ENCODE measurements at places on chromosomes 3 and 15.

DNA sequence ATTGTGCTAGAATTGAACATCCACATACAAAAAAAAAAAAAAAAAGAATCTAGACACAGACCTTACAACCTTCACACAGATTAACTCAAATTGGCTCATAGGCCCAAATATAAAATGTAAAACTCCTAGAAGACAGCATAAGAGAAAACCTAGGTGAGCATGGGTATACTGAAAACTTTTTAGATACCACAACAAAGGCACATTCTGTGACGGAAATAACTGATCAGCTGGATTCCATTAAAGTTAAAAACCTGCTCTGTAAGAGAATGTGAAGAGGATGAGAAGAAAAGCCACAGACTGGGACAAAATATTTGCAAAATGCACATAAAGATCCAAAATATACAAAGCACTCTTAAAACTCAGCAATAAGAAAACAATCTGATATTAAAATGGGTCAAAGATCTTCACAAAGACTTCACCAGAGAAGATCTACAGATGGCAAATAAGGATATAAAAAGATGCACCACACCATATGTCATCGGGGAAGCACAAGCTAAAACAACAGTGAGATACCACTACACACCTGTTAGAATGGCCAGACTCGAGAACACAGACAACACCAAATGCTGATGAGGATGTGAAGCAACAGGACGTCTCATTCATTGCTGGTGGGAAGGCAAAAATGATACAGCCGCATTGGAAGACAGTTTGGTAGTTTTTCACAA is 167.9 kb downstream of the PDE8A start:
- no peak for DNase-seq

- no peak for DNase-seq
These were observed 150.5 kb downstream of the LRRK1 start for GRCh38 chr15:101069654-101069973.

DNA sequence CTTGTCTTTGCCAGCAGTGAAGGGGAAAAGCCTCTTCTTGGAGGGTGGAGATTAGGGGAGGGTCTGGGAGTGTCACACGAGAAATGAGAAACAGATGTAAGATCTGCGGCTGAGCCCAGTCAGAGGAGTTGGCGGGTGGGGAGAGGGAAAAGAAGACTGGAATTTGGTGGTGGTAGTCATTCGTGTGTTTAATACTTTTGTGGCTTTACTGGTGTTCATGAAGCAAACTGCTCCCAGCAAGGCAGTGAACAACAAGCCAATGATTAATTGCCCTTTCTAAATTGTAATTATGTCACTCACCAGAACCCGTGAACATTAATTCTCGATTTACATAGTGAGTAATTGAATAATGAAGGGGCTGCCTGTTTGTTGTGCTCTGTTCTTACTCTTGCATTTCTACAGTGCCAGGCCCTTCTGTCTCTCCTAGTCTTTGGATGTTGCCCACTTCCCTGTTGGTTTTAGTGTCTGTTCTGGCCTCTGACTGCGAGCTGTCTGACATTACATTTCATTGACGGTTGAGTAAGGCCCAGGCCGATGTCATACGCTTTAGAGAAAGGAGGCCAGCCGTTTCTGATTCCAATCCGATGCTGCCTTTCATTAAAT is 78.0 kb downstream of the CHCHD6 start:
- DNase-seq: peak; percentile 42

DNA sequence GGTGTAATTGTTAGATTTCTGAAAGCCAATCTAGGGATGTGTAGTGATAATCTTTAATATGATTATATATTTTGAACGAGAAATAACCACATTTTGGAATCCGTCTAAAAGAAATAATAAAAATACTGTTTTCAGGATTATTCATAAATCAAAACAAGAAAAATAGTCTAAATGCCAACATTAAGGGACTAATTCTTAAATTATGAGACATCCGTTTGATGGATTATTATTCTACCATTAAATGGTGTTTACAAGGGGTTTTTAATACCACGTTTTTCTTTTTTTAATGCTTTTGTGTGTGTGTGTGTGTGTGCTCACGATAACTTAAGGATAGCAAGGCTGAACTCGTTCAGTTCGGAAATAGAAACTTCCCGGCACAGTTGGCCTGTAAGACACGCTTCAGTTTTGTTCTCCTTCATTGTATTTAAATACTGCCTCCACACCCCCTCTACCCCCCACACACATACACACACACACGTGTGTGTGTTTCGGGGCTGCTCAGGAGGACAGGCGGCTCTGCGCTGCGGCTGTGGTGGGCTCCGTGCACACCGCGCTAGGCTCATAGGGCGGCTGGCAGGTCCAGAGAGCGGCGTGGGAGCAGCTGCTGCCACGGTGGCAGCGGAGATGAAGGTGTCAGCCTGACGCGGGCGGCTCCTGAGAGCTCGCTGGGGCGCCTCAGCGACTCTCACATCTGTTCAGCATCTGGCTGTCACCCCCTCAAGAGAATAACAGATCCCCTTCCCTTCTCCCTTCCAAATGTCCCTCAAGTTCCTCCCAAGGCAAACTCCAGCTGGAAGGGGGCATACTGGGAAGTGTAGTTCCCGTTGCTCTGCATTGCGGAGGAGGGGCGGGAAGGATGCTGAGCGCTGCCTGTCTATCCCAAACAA is 23.0 kb upstream of the ANP32A start:
- DNase-seq: peak; percentile 24

DNA sequence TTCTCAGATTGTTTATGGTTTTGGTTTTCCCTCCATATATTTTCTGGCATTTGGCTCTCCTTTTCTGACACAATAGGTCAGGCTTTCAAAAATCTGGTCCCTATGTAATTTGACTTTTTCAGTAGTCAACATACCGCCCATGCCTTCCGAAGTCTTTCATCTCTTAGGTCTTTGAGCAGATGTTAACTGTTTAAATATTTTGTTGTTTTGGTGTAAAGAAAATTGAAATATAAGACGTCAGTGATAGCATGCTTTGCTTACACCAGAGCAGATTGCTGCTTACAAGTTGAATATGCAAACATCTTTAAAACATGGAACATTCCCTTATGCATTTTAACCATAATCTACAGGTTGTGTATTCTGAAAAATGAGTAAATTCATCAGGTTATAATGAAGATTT is 233.0 kb downstream of the PTPRG start:
- DNase-seq: no peak

GRCh38 chr3:77427528-77427927 is 387.6 kb downstream of the ROBO2 start:
- DNase-seq: no peak
